Common myeloid progenitor, CD34-positive (primary cell): ENCODE measurements at places on chromosomes 1 and 21.

DNA sequence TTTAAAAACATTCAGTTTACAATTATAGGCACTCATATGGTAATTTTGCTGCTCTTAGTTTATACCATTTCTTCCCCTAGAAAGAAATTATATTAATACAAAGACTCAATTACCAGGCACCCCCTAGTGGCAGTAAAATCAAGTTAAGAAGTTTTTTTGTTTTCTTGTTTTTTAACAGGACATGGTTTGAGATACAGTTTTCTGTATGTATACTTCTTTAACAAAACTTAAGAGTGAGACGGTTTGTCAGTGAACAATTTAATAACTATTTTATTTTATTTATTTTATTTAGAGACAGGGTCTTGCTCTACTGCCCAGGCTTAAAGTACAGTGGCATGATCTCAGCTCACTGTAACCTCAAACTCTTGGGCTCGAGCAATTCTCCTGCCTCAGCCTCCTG lies 224.6 kb downstream of the FAF1 start:
- peak; percentile 48 for DNase-seq

DNA sequence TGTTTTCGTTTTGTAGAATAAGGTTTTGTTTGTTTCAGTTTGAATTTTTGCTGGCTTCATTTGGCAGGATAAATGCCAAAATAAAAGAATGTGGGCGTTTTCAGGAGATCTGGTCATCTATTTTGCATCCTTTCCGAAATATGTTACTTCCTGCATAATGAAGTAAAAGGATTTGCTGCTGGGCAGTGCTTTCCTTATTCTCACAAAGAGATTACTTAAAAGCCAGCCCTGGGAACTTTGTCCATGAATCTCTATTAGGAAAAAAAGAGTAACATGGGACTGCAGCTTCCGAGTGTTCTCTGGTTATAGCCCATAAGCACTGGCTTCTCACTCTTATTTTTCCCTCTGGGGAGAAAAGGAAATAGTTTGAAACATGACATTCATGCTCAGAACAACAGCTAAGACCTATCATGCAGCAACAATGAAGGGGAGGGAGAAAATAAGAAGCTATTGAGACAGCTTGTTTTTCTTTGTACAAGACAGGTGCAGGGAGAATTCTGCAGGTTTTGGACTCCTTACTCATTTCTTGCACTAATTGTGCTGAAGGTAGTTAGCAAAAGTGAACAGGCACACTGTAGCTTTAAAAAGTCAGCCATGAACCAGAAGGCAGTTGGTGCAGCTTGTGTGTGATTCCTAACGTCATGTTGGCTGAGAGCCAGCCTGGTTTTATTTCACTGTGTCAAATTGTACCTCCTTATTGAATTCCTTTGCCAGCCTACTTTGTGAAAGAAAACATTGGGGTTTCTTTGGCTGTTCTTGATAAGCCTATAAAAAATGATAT lies at the start of gene SAMD13:
SAMD13 (plus strand) TSS at position 705 of the 781 bp plus-strand sequence. CDS start 1,527 bp downstream, outside the sequence.
- peak; percentile 96 for DNase-seq

DNA sequence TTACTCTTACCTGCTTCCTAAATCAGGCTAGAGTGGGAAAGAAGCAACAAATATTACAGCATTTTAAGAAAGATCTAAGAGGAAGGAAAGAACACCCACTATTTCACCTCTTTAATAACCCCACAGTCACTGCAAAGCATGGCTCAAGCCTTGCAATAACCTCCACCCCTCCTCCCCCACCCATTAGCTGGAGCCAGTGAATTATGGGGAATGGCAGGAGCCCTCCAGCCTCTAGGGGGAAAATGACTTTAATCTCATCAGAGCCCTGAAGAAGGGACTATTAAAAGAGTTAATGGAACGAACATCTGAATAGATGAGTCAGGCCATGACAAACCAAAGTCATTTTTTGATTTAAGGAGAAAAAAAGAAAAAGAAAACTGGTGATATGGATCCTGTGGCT lies 630.7 kb upstream of the PLXNA2 start:
- DNase-seq: no peak

DNA sequence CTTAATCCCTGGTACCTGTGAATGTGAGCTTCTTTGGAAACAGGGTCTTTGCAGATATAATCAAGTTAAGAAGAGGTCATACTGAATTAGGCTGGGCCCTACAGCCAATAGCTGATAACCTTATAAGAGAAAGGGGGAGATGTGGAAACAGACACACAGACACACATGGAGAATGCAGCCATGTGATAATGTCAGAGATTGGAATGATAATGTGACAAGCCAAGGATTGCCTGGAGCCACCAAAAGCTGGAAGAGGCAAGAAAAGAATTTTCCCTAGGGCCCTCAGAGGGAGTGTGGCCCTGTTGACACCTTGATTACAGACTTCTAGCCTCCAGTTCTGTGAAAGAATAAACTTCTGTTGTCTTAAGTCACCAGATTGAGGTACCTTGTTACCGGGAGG lies 114.5 kb upstream of the SOD1 start:
- DNase-seq: no peak

- no peak for DNase-seq
Measured at GRCh38 chr1:173715538-173715844, 710 bp downstream of the KLHL20 start.

DNA sequence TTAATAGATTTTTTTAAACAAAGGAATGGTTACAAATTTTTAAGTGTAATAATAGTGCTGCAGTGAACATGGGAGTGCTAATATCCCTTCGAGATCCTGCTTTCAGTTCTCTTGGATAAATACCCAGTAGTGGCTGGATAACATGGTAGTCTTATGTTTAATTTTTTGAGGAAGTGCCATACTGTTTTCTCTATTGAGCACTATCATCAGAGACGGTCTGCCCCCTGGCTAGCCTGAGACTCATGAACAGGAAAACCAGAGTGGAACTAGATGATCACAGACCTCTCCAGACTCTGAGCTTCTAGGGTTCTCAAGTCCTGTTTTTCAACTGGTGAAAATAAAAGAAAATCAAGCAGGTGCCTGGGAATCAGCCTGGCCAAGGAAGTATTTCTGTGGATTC lies 97.3 kb upstream of the MARK1 start:
- DNase-seq: no peak

DNA sequence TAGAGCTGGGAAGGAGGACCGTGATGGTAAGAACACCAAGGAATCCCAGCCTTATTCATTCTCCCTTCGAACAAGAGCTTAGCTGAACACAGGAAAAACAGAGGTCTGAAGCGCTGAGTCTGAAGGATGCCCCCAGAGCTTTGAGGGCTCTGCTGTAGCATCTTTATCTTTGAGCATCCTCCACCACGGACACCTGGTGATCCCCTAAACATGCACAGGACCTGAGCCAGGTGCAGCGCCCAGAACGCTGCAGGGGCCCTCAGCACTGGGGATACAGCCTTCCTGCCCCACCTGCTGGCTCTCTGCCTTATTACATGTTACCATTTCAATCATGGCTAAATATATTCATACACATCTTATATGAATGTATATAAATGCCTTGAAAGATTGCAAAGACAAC lies 7.7 kb upstream of the GPATCH4 start:
- DNase-seq: peak; percentile 62

- DNase-seq: no peak
Measured at GRCh38 chr1:225713281-225713680, 60.4 kb upstream of the ENAH start.

DNA sequence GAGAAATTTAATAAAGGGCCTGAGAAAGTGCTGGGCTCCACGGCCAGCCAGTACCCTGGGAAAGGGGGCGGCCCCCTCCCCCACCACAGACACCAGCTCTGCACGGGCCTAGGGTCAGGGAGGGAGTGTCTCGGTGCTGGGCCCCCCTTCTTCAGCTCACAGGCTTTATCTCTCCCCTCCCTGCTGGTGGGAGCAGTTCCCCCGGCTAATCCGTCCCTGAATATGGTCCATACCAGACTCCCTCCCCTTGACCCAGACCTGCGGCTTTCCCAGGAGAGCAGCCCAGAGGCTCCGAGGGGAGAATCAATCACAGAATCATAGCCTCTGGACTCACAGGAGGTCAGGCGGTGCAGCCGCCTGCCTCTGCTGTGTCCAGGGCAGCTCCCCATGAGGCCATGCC lies 26.0 kb upstream of the RSPO1 start:
- DNase-seq: no peak

DNA sequence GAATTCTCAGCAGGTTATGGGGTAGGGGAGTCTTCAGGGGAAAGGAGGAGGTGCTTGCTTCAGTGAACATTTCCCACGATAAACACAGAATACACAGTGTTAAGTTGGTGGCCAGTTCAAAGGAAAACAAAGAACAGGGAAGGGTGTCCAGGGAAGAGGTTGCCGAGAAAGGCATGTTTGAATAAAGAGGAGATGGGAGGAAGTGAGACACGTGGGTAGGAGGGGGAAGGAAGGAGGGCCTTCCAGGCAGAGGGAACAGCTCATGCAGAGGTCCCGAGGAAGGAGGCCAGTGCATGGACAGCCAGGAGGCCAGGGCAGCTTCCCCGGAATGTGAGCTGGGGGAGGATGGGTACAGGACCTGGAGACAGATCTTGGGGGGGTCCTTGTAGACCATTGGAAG lies 130.3 kb upstream of the TMEM51 start:
- no peak for DNase-seq

GRCh38 chr1:85049735-85050166 lies 1.5 kb upstream of the MCOLN3 start:
- no peak for DNase-seq

GRCh38 chr1:225882694-225883615 lies 775 bp upstream of the TMEM63A start:
- DNase-seq: peak; percentile 67

DNA sequence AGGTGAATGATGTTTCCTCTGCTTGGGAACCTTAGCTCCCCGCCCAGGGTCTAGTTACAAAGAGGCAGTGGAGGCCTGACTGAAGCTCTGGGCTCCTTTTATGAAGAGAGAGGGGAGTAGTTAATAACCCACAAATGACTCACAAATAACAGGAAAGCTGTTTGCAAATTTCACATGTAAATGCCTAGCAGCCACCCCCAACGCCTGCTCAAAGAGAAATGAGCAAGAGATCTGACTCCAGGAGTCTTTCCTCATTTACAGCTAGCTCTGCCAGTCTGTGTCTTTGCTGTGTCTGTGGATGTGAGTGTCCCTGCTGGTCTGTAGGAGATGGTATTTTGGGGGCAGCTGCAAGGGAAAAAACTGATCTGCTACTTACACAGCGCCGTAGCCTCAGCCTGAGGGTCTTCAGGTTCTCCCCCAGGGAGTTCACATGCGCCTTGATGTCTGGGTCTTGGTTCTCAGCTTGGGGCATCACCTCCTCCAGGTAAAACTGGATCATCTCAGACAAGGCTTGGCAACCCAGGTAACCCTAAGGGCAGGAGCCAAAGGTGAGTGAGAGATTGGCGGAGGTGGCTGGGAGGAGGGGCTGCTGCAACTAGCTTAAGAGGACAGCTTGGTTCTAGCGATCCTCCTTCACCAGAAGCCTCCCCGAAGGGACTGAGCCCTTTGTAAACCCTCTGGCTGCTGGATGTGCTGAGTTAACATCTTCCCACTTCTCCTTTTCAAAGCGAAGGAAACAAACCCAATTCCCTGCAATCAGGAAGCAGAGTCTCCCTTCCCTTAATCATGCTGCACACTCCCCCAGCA lies at the start of gene IL19:
IL19 (plus strand) TSS at position 243 of the 807 bp plus-strand sequence. CDS start 65,890 bp downstream, outside the sequence.
- DNase-seq: peak; percentile 71

DNA sequence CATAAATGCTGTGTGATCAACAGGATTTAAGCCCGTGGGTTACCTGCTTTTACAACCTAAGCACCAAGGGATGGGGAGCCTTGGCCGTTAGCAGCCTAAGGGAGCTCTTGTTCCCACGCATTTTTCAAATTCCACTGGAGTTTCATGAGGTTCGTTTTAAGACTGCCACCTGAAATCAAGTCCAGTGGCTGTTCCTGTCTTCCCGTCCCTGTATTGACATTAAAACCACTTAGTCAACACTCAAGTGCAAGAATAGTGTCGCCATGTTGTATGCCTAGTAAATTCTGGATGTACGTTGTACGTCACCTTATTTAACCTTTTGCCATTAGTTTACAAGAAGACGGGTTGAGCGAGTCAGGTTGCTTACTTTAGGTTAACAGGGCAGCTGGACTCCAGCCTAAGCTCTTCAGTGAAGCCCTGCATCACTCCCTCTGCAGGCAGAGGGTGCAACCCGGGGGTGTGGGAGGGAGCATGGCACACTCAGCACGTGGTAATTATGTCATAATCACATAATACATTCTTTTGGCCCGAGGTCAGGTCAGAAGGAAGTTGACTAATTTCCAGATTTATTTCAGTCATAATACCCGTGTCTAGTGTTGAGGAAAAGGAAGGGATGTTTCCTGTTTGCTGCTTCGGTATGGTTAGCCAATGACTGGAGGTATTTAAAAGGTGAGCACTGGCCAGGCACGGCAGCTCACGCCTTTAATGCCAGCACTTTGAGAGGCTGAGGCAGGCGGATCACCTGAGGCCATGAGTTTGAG lies 42.5 kb downstream of the CNST start:
- DNase-seq: peak; percentile 62

GRCh38 chr1:167106119-167106461 lies 12.2 kb downstream of the STYXL2 start:
- DNase-seq: no peak

GRCh38 chr21:46634966-46635323 lies 529 bp upstream of the PRMT2 start:
- DNase-seq: peak; percentile 95

- no peak for DNase-seq
Measured at GRCh38 chr1:41361495-41362356, 492 bp downstream of the FOXO6 start.

DNA sequence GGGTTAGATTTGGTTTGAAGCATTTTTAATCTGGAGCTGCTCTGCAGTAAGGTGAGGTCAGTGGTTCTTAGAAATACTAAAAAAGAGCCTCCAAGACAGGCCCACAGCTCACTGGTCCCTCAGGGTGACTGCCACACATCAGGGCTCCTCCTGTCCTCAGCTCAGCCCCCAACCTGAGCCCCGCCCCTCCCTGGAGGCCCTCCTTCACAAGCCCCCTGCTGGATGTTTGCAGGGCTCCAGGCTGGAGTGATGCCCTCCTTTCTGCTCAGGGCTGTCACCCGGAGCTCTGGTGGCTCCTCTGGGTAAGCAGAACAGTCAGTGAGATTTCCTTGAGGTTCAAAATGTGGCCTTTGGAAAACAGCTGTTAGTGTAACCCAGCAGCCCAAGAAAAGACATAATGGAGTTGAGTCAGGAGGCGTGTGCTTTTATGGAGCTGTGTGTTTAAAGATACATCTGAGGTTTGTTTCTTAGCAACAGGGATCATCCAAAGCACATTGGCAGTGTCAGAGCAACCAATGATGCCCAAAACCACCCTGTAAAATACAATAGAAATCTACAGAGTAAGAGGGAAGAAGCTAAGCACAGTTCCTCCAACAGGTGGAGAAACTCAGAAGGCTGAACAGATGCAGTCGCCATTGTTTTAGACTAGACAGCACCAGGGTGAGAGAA lies 21.4 kb downstream of the STUM start:
- peak; percentile 78 for DNase-seq

GRCh38 chr1:1604374-1605033 lies 4.6 kb upstream of the FNDC10 start:
- no peak for DNase-seq

GRCh38 chr1:203034422-203035110 lies 8.3 kb downstream of the PPFIA4 start:
- DNase-seq: no peak

- no peak for DNase-seq
Measured at GRCh38 chr1:6009120-6010040, 17.2 kb upstream of the NPHP4 start.
